T-cell (primary cell): ENCODE measurements at places on chromosomes 3 and 15. TPM values are rescaled to one million over a fixed set of nuclear protein-coding genes. Genes with fewer than 3 reads are reported as not detected.

- peaks cover 7% of the 10 kb centered on the region for H3K36me3 ChIP-seq
- H3K4me3 ChIP-seq: no peak overlapping the region
- DNase-seq: no peak
- no peaks in the 10 kb centered on the region for H3K27me3 ChIP-seq
- H3K4me1 ChIP-seq: peaks cover 37% of the 10 kb centered on the region
Observed at GRCh38 chr3:13348100-13348499, 72.0 kb downstream of the NUP210 start.

P2RY14 gene
- total RNA-seq: 0.66 TPM

GRCh38 chr3:151008699-151009098 is 36.2 kb upstream of the CLRN1 start:
- no peaks in the 10 kb centered on the region for H3K36me3 ChIP-seq
- H3K4me1 ChIP-seq: no peaks in the 10 kb centered on the region
- no peak overlapping the region for H3K27ac ChIP-seq
- H3K4me3 ChIP-seq: no peak overlapping the region

- DNase-seq: no peak
- no peaks in the 10 kb centered on the region for H3K4me1 ChIP-seq
Observed at GRCh38 chr3:171206283-171206682, 179.8 kb upstream of the SLC2A2 start.

GRCh38 chr3:181712226-181712552 is 464 bp downstream of the SOX2 start:
- H3K4me3 ChIP-seq: peak overlapping the region; percentile 71
- H3K4me1 ChIP-seq: peaks cover 29% of the 10 kb centered on the region
- no peak for DNase-seq
- H3K36me3 ChIP-seq: no peaks in the 10 kb centered on the region

DNA sequence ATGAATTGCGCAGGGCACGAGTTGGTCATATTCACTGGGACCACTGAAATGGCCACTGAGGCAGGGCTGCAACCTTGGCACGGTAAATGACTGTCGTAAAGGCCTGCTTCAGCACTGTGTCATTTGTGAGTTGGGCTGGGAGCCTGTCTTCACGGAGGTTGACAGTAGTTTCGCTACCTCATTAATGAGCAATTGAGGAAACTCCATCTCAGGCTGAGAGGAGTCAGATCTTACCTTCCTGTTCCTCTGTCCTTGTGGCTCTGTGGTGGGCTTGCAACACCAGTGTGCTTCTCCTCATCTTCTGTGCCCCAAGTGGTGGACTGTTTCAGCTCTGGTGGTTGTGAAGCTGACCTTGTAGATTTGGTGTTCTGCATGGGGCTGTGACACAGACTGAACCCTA is 80.1 kb upstream of the EIF1B start:
- no peak overlapping the region for H3K27ac ChIP-seq
- DNase-seq: no peak
- H3K4me1 ChIP-seq: no peaks in the 10 kb centered on the region
- no peak overlapping the region for H3K4me3 ChIP-seq
- H3K27me3 ChIP-seq: peaks cover 3% of the 10 kb centered on the region

GPR156 gene
- total RNA-seq: 0.75 TPM

CYP1A2 gene
- total RNA-seq: not detected

AADAC gene
- total RNA-seq: not detected

- no peak for DNase-seq
- no peaks in the 10 kb centered on the region for H3K27me3 ChIP-seq
- H3K4me3 ChIP-seq: no peak overlapping the region
- H3K27ac ChIP-seq: no peak overlapping the region
- H3K4me1 ChIP-seq: no peaks in the 10 kb centered on the region
Observed at GRCh38 chr3:121793078-121793477, 41.8 kb downstream of the IQCB1 start.

FMN1 gene
- 14.9 TPM for total RNA-seq

DNA sequence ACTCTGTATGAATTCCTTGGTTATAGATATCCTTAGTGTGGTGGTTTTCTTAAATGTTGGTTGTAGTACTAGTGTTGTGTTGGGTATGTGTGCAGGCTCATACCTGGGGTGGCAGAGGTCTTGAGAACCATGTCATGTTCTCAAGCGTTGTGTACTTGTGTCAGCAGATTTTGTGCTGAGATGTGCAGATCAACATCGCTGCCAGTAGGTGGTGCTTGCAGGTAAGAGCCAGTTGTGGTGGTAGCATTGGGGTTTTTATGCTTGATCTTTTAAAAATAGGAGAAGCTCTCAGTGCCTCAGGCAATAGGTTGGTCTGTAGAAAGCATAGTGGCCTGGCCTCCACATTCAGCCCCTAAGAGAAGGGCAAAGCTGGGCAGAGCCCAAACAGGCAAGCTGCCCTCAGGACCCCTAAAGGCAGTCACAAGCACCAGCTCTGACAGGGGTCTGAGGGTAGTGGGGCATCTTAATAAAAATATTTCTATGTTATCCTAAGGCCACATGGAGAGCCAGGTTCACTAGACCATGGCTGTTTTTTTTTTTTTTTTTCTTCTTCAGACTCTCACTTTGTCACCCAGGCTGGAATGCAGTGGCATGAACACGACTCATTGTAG is 164.0 kb downstream of the IL20RB start:
- no peak for DNase-seq
- no peaks in the 10 kb centered on the region for H3K4me1 ChIP-seq
- no peaks in the 10 kb centered on the region for H3K27me3 ChIP-seq
- H3K4me3 ChIP-seq: no peak overlapping the region
- no peaks in the 10 kb centered on the region for H3K36me3 ChIP-seq

- no peak overlapping the region for H3K4me3 ChIP-seq
- no peaks in the 10 kb centered on the region for H3K4me1 ChIP-seq
- H3K27me3 ChIP-seq: no peaks in the 10 kb centered on the region
Observed at GRCh38 chr3:5298453-5298852, 110.9 kb downstream of the EDEM1 start.

- no peak overlapping the region for H3K27ac ChIP-seq
- H3K36me3 ChIP-seq: no peaks in the 10 kb centered on the region
- no peak for DNase-seq
- no peaks in the 10 kb centered on the region for H3K27me3 ChIP-seq
Observed at GRCh38 chr15:79601405-79602086, 169.4 kb downstream of the MINAR1 start.

DNA sequence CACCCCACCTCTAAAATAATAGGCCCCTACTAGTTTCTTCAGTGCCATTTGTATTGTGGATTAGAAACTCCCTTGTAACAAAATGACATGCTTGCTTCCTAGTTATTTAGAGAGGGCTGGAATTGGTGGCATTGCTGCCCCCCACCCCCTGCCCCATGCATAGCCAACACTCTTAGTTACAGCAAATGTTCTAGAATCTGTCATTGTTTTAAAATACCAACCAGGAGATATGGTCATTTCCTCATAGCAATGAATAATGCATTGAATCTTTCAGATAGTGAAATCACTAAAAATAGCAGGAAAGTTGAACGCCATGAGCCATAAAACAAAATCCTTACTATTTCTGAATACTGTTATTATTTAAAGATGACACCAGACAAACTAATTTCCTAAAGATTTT is 292.5 kb downstream of the ARPP21 start:
- H3K36me3 ChIP-seq: no peaks in the 10 kb centered on the region
- no peak overlapping the region for H3K27ac ChIP-seq
- no peak overlapping the region for H3K4me3 ChIP-seq

TNFSF10 gene
- 40.2 TPM for total RNA-seq

GRCh38 chr3:12328132-12328836 is 39.4 kb downstream of the PPARG start:
- H3K27me3 ChIP-seq: no peaks in the 10 kb centered on the region
- no peaks in the 10 kb centered on the region for H3K36me3 ChIP-seq
- no peaks in the 10 kb centered on the region for H3K4me1 ChIP-seq
- no peak overlapping the region for H3K4me3 ChIP-seq
- no peak overlapping the region for H3K27ac ChIP-seq

DNA sequence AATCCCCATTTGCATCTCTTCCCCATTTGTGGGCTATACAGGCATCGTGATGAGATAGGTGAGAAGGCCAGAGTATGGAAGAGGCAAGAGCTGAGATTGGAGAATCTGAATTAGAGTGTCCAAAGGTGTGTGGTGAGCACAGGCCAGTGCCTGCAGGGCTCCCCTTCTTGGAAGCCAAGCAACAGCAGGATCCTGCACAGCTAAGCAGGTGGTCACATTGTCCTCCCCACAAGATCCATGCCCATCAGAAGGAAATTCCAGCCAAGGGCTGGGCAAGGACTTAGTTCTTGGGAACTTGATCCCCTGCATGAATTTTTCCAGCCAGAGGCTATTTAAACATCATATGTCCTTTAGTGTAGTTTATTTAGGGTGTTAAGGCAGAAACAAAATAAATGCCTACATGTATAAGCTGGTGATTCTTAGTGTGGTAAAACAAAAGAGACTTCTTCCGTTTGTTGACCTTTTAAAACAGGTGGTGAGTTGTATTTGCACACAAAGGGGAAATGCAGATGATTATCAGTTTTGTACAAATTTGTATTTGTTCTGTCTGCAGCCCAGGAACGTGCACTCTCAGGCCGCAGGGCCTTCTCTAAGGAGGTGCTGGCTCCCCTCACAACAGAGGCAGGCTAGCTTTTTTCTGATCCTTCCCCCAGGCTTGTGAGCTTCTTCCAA is 110.2 kb downstream of the PLCL2 start:
- no peaks in the 10 kb centered on the region for H3K36me3 ChIP-seq
- H3K27ac ChIP-seq: no peak overlapping the region

DLL4 gene
- total RNA-seq: 0.12 TPM

DNA sequence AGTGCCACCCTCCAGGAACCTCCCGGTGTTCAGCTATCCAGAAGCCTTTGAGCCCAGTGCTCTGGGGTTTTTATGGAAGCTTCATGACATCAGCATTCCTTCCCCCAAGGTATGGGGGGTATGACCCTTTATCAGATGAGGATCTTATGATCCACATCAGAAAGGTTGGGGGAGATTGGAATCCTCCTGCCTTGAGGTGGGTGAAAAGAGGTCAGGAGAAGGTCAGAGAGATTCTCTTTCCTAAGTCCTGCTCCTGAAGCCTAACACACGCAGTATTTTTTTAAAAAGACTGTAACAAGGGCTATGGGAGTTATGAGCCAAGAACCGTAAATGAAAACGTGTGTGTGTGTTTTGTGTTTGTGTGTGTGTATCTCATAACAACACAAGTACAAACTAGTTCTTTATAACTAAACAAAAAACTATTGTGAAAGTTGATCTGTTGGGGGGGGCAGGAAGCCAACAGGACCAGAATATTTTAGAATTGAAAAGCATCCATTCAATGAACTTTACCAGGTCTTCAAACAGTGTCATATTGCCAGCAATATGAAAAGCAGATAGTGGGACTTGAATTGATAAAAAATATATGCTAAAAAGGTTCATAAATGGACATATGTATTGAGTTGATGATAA is 13.2 kb downstream of the MKRN3 start:
- no peaks in the 10 kb centered on the region for H3K4me1 ChIP-seq
- no peaks in the 10 kb centered on the region for H3K36me3 ChIP-seq
- no peak overlapping the region for H3K4me3 ChIP-seq
- H3K27me3 ChIP-seq: no peaks in the 10 kb centered on the region
- no peak for DNase-seq

GRCh38 chr3:119918992-119919933 is 137.4 kb downstream of the NR1I2 start:
- no peak overlapping the region for H3K27ac ChIP-seq
- H3K4me3 ChIP-seq: no peak overlapping the region
- no peaks in the 10 kb centered on the region for H3K27me3 ChIP-seq
- H3K4me1 ChIP-seq: no peaks in the 10 kb centered on the region
- DNase-seq: no peak
- peaks cover 7% of the 10 kb centered on the region for H3K36me3 ChIP-seq

- no peaks in the 10 kb centered on the region for H3K36me3 ChIP-seq
- H3K27me3 ChIP-seq: no peaks in the 10 kb centered on the region
- no peak overlapping the region for H3K4me3 ChIP-seq
- no peak for DNase-seq
- no peaks in the 10 kb centered on the region for H3K4me1 ChIP-seq
- no peak overlapping the region for H3K27ac ChIP-seq
Observed at GRCh38 chr3:57109437-57110199, 49.2 kb downstream of the SPATA12 start.

MUC4 gene
- not detected for total RNA-seq

FBXL22 gene
- 0.75 TPM for total RNA-seq

DNA sequence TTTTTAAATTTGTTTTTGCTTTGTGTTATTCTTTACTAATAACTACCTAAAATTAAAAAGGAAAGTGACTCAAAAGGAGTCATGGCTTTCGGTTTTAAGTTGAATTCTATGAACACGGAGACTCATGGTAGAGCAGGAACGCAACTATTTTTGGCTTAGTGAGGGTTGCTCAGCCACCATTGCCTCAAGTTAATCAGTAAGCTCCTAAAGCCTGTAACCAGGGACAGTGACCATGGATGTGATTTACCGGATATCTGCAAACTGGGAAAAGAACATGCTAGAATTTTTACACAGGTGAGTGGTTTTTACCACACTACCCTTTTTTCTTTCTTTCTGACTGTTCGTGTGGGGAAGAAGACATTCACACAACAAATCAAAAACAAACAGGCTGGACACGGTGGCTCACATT is 11.8 kb downstream of the SLC12A8 start:
- no peak overlapping the region for H3K27ac ChIP-seq
- H3K36me3 ChIP-seq: no peaks in the 10 kb centered on the region
- no peak overlapping the region for H3K4me3 ChIP-seq
- DNase-seq: no peak

- DNase-seq: no peak
- H3K27ac ChIP-seq: no peak overlapping the region
- H3K4me3 ChIP-seq: no peak overlapping the region
- no peaks in the 10 kb centered on the region for H3K36me3 ChIP-seq
Observed at GRCh38 chr3:87126321-87126720, 100.8 kb upstream of the CHMP2B start.

GRCh38 chr3:27715863-27716262 is 6.3 kb downstream of the EOMES start:
- peaks cover 45% of the 10 kb centered on the region for H3K4me1 ChIP-seq
- H3K27me3 ChIP-seq: peaks cover 25% of the 10 kb centered on the region
- no peak for DNase-seq
- no peaks in the 10 kb centered on the region for H3K36me3 ChIP-seq
- H3K27ac ChIP-seq: peak overlapping the region; percentile 69
- peak overlapping the region; percentile 21 for H3K4me3 ChIP-seq

- no peak overlapping the region for H3K27ac ChIP-seq
- peaks cover 3% of the 10 kb centered on the region for H3K27me3 ChIP-seq
- no peaks in the 10 kb centered on the region for H3K36me3 ChIP-seq
- H3K4me1 ChIP-seq: no peaks in the 10 kb centered on the region
- no peak overlapping the region for H3K4me3 ChIP-seq
Observed at GRCh38 chr15:22735781-22736180, 50.7 kb upstream of the NIPA1 start.

DNA sequence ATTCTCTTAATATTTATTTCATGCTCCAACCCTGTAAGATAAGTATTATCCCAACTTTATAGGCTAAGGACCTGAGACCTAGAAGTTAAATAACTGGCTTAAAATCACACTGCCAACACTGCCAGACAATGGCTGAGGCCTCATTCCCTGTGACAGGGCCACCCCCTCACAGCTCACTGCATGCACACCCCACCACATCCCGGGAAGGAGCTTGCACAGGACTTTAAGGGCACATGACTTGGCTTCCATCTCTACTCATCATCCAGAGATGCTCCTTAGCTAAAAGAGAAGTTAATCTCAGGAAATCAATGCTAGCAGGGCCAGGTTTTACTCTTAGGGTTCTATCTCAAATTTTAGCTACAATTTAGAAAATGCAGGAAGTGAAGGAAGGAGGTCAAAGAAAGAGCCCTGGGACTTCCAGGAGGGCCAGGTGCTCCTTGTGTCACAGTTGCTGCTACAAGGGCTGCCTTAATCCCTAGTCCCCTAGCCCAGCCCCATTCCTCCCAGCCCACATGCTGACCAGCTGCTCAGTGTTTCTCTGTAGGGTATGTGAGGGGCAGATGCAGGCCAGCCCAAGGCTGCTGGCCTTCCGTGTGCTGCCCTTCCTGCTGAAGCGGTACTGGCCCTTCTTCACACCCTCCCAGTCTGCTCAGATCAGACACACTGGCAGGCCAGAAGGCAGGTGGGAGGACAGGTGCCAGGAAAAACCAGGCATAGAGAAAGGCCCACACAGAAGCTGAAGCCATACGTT is 53.5 kb downstream of the WWTR1 start:
- H3K27me3 ChIP-seq: no peaks in the 10 kb centered on the region
- no peak for DNase-seq
- no peaks in the 10 kb centered on the region for H3K36me3 ChIP-seq
- H3K4me1 ChIP-seq: no peaks in the 10 kb centered on the region
